Immature natural killer cell (primary cell): ENCODE measurements at places on chromosomes 12 and 14. TPM values are rescaled to one million over a fixed set of nuclear protein-coding genes. Genes with fewer than 3 reads are reported as not detected.

LRTM2 gene
- not detected for polyA plus RNA-seq

CAPZA3 gene
- not detected for polyA plus RNA-seq

CFAP251 gene
- polyA plus RNA-seq = not detected

PTCSC3 gene
- polyA plus RNA-seq = not detected

AQP2 gene
- not detected for polyA plus RNA-seq

ULK1 gene
- not detected for polyA plus RNA-seq

LRRC43 gene
- 0.52 TPM for polyA plus RNA-seq

PMEL gene
- polyA plus RNA-seq = not detected

FAM90A1 gene
- not detected for polyA plus RNA-seq

TTC8 gene
- polyA plus RNA-seq = 2.8 TPM

BICDL1 gene
- not detected for polyA plus RNA-seq

CCDC175 gene
- not detected for polyA plus RNA-seq

BMAL2 gene
- polyA plus RNA-seq = not detected

LRIG3 gene
- not detected for polyA plus RNA-seq

ZNF605 gene
- 1.6 TPM for polyA plus RNA-seq
